ENCODE measurements at places on chromosomes 5 and 9.
A peak's percentile ranks its signal among the peaks of the same experiment; 100 is the strongest.

GRCh38 chr5:4374866-4375265 is 765.3 kb upstream of the ADAMTS16 start:
- no peak for DNase-seq

GRCh38 chr9:122071715-122072114 is 21.4 kb downstream of the TTLL11 start:
- no peak for DNase-seq

GRCh38 chr9:128424268-128424780 is 3.7 kb downstream of the CERCAM start:
- DNase-seq = no peak

DNA sequence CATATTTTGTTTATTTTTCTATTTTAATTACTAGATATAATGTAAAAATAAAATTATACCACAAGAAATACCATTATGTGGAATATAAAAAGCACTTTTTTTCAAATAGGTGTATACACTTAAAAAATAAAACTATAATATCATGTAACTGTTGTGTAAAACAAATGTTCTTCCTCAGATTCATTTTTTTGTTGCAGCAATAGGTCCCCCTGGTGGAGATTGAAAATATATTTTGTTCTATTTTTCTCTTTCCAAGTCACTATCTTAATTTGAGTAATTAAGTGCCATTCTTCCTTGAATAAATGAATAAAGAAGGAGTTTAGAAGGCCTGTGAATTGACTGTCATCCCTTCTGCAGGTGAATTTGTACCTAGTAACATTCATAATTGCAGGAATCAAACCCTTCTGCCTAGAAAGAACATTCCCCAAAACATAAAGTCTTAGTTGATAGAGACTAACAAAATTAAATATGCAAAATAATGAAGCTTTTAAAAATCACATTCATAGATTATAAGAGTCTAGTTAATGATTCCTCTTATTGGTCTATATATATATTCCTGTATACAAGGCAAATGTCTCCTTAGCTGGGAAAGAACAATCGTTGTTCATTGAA is 23.4 kb downstream of the CETN3 start:
- DNase-seq = peak; percentile 28

DNA sequence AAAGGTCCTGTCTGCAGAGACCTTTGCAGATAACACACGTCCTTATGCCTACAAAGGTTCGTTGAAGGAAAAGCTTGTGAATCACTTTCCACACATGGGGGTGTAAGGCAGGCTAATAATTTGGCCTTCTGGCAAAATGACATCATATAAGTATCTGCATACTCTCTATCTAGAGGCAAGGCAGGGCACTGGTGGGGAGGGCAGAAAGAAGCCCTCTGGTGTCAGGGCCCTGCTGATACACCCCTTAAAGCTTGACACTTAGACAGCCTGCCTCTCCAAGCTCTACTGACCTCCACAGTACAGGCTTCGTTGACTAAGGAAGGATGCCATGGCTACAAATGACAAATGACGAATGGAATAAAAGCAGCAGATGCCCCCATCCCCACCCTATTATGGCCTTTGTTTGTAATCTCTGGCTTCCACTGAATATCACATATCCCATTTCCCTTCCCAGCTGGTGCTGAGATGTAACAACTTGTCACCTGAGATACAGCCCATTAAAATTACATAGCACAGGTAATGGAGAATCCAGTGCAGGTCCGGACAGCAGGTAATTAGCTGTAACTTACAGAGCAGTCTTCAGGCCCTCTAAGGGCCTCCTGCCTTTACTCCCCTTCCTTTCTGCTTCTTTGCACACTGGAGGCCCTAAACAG is 76.9 kb upstream of the IFNK start:
- DNase-seq = no peak

DNA sequence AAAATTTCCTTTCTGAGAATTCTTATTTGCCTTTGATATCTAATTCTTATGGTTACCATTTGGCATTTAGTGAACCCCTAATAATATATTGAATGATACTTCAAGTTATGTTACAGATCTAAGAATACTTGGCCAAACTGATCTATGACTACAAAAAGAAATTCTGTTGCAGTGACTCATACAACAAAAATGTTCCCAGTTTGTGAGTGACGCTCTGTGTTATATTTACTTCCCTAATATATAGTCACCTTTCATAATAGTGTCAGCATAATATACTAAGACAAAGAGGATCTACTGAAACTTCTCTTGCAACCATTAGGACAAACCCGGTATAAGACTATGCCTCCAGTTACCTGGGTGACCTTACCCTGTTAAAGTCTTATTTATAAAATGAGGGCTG is 216.9 kb upstream of the TLX3 start:
- peak; percentile 59 for DNase-seq

DNA sequence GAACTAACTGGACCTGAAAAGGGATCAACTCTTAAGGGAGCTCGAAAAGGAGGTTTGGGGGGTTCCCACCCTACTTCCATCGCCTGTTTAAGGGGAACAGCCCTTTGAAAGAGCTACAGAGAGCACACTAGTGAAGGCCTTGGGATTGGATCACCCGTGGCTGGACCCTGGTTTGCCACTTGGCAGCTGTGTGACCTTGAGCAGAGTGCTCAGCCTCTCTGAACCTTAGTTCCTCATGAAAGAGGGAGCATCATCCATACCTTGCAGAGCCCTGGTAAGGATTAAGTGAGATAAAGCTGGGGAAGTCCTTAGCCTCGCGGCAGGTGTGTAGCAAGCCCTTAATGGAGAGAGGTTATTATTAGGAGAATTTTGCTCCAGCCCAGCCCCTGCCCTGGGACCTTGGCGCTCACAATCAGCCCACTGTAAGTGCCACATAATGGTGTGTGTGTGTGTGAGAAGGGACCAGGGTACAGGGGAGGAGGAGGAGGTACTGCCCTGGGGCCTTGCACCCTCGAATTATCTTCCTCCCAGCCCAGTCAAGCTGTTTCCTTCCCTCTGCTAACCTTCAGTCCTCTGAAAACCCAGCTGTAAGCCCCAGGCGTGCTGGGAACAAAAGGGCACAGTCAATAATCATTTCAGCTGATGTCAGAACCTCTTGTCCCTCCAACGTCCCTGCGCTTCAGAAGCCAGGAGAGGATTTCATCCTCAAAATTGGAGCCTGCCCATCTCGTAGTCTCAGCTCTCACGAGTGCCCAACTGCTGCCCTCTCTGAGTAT is 42.9 kb downstream of the FOXI1 start:
- no peak for DNase-seq

- no peak for DNase-seq
Observed at GRCh38 chr5:23930985-23931384, 423.6 kb downstream of the PRDM9 start.

DNA sequence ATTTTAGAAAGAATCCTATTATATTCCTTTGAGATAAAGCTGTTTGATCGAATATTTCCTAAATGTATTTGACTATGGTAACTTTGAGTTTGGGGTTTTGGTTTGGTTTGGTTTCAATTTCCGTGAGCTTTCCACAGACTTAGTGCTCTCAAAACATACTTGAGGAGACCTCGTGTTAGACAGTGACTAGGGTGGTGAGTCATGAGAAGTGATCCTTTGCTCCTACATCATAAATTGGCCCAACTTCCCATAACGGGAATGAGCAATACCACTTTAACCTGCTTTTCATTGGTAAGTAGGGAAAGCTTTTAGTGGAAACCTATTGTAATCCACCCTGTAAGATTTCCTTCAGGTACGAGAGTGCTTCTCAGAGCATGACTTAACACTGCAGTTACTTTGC is 3.8 kb upstream of the RASEF start:
- no peak for DNase-seq

DNA sequence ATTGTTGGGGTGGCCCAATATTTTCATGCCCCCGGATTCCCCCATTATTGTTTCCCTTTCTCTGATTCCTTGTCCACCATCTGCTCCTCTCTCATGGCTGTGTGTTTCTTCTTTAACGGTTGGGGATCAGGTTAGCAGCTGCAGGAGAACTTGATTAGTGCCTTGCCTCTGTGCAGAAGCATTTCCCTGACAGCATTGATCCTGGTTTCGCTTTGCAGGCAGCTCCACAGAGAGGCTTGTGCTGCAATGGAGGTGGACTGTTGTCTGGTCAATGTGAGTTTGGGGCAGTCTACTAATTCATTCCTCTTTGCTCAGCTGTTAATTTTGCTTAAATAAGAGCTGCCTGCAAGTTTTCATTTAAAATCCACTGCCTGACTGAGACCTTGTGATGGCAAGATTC is 32.5 kb upstream of the SSBP2 start:
- no peak for DNase-seq

GRCh38 chr5:34474573-34475021 is 181.5 kb upstream of the RAI14 start:
- DNase-seq = peak; percentile 66

DNA sequence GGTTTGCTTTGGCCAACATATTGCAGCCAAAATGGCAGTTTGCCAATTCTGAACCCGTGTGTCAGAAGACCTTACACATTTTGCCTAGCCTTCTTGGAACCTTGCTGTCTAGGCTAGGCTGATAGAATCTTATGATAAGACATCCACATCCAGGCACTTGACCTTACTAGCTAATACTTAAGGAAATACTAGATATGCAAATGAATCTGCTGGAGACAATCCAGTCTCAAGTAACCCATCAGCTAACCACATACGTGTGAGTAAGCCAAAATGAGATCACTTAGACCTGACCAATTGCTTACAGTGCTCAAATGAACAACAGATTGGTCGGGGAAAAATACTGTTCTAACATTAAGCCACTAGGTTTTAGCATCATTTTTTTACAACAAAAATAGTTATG is 1504.6 kb upstream of the CDH9 start:
- DNase-seq = peak; percentile 96

DNA sequence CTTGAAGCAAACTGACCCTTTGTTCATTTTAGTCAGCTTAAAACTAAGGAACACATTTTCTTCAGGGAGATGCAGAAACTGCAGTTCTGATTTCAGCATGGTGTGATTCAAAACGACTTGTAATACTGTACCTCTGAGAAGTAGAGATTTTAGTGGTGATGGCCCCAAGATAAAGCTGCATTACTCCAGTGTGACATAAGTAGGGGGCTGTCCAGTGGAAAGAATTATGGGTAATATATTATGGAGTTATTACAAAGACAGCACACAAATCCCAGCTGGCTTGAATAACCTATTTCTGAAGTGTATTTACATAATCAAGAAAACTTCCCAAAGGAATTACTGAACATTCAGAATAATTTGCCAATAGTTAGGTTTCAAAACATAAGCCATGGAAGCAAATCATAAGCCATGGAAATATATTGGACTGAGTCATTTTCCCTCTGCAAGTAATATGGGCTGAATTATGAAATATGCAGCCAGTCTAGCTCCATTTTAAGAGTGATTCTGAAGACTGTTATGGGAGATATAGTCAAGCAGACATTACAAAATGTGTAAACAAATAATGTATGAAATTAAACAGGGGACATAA is 133.7 kb upstream of the FBXL17 start:
- DNase-seq = peak; percentile 36

GRCh38 chr9:134252084-134252830 is 74.0 kb upstream of the RXRA start:
- DNase-seq = no peak

DNA sequence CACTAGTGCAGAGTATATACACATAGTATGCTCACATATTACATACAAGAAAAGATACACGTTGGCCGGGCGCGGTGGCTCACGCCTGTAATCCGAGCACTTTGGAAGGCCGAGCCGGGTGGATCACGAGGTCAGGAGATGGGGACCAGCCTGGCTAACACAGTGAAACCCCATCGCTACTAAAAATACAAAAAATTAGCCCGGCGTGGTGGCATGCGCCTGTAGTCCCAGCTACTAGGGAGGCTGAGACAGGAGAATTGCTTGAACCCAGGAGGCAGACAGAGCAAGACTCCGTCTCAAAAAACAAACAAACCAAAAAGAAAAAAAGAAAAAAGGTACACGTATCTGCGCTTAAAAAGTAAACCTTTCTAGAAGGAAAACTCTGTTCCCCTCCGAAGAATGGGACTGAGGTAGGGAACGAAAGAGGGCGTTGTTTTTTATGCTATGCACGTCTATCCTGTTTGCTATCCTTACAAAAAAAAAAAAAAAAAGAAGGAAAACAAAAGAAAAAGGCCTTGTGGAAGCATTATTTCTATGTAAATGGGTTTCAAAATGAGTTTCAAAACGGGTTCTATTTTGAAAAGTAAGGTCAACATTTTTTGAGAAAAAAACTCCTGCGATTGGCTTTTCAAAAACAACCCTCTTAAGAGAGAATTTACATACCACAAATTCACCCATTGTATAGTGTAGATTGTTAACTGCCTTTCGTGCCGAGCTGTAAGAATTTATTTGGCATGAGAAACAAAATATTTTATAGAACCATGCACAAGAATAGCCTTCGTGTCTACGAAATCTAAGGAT is 1.2 kb downstream of the AK3 start:
- DNase-seq = no peak

- peak; percentile 54 for DNase-seq
Observed at GRCh38 chr9:35696520-35697215, 6.9 kb upstream of the TPM2 start.

DNA sequence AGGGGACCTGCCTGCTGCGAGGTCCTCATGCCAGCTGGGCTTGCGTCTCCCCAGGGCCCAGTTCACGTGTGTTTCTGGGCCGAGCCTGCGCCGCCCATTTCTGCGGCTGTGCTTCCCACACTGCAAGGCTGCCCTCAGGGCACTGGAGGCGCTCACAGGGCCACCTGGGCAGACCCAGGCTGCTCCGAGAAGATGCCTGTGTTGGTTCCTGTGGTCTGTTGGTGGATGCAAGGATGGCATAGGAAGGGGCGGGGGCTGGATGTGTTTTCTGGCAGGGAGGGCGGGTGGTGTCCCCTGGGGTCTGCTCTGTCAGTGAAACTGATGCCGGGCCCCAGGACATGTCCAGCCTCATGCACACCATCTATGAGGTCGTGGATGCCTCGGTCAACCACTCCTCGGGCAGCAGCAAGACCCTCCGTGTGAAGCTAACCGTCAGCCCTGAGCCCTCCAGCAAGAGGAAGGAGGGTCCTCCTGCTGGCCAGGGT is 25.9 kb downstream of the NKD2 start:
- DNase-seq = no peak

GRCh38 chr5:102613661-102614060 is 114.9 kb upstream of the SLCO6A1 start:
- DNase-seq = no peak

DNA sequence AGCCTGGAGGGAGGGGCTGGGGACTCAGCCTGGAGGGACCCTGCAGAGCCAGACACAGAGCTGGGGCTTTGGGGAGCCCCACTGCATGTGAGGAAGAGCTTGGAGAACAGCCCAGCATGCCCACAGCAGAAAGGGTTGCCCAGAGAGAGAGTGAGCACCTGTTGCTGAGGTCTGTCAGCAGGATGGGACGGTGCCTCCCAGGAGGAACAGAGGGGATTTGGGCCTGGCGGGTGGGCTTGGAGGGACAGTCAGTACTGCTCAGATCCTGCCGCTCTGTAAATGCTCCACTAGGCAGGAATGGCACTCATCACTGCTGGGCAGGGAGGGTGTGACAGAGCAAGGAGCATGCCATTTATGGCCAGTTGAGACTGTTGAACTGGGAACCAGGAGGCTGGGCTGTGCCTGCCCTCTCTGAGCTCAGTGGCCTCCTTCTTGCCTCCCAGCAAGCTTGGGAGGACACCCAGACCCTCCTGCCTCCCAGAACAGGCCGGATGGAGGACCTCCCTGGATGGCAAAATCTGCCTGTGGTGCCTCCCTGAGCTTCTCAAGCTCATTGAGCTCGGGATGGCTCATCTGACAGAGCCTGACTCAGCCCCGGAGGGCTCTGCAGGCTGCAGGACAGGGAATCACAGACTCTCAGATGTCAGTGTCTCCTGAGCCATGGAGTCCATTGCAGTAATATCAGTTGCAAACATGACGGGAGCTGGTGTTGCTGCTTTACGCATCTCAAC is 786 bp upstream of the HRCT1 start:
- DNase-seq = peak; percentile 62

- no peak for DNase-seq
Observed at GRCh38 chr5:139955053-139955605, 88.0 kb downstream of the NRG2 start.

Measured in amniotic epithelial cell (primary cell).